ENCODE measurements at places on chromosomes 3 and 15. TPM values are rescaled to one million over a fixed set of nuclear protein-coding genes. Genes with fewer than 3 reads are reported as not detected.

Gene ARGFX
- total RNA-seq, result not detected

Gene CEMIP
- total RNA-seq, result 1,057 TPM

Gene GRAMD1C
- 7.5 TPM for total RNA-seq

Gene TMED3
- total RNA-seq, result 115 TPM

Gene CIAO2A
- total RNA-seq, result 50.7 TPM

Gene SCN5A
- 1.1 TPM for total RNA-seq

Gene ANKRD34C
- total RNA-seq, result not detected

Gene PYGO1
- 8.7 TPM for total RNA-seq

Gene IL5RA
- not detected for total RNA-seq

Gene RBPMS2
- not detected for total RNA-seq

Gene BOC
- total RNA-seq, result 1.3 TPM

Gene GPR171
- total RNA-seq, result not detected

Gene FAM81A
- 0.28 TPM for total RNA-seq
